Endothelial cell (in vitro differentiated cells): ENCODE measurements at places on chromosomes 6 and 20.

- DNase-seq, result no peak
These were observed 7.1 kb upstream of the GRM4 start for GRCh38 chr6:34152806-34153520.

DNA sequence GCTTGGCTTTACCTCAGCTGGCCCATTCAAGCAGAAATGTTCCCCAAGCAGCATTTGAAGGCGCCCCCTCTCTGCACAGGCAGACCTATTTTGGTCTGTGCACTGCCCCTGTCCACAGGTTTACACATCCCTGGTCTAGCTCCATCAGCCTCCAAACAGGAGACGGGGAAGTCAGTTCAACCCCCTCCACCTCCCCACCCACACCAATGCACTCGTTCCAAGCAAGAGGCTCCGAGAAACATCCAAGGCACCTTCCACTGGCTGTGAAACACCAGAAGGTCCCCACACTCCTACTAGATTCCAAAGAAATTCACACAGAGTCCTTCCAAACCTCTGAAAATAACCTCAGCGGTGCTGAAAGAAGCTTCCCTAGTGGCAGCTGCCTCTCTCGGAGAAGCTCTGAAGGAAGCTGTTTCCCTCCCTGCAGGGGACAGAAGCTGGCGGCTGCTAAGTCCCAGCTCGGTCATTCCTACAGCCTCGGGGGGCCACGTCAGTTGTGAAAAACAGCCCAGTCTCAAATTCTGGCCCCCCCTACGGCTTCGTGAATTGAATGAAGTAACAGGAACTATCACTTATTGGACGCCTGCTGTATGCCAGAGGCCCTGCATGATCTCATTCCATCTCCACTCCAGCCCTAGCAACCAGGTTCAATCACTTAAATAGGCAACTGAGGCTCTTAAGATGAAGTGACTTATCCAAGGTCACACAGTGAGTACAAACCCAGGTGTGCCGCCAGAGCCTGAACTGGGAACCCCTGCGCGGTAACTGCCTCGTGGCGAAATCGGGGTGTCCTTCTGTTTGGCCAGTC lies 815 bp downstream of the SPATA2 start:
- DNase-seq, result peak; percentile 21

DNA sequence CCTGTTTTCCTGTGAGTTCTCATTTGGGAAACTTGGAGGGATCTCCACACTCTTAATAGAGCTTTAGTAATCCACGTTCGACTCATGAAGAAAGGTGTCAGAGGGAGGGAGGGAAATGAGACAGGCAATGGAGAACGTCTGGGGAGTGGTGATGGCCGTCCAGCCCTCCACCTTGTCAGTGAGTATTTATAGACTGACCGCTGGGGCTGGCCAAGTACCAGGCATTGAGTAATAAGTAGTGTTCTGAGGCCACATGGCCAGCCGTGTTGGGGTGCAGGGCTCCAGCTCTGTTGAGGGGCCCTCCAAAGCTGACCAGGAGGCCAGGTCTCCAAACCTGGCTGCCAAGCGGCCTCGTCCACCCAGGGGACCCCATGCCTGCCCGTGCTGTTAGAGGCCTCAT lies 11.3 kb upstream of the DSN1 start:
- no peak for DNase-seq

DNA sequence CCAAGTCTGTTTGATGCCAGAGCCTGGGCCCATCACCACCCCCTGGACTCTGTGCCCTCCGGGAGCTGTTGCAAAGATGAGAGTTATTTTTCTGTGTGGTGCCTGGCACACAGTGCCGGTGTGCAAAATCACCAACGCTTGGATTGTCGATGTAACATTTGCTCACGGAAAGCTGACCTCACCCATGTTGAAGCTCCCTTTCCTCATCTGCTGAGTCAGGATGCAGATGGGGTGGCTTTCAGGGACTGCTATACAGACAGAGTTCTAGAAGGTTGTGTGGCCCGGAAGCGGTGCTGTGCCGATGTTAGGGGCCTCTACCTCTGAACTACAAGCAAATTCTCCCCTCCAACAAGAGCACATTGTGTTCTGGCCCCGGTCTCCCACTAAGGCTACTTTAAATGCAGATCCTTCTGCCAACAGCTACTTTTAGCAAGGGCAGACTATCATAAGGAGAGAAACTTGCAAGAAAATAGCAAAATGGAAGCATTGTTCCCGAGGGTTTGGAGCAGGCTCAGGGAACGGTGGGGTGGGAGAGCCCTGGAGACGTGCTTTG lies 34.0 kb downstream of the EYA2 start:
- DNase-seq, result no peak

- DNase-seq, result no peak
These were observed 34.2 kb downstream of the PKIG start for GRCh38 chr20:44616604-44616964.
